ENCODE measurements at places on chromosomes 13 and 19.
A peak's percentile ranks its signal among the peaks of the same experiment; 100 is the strongest.

DNA sequence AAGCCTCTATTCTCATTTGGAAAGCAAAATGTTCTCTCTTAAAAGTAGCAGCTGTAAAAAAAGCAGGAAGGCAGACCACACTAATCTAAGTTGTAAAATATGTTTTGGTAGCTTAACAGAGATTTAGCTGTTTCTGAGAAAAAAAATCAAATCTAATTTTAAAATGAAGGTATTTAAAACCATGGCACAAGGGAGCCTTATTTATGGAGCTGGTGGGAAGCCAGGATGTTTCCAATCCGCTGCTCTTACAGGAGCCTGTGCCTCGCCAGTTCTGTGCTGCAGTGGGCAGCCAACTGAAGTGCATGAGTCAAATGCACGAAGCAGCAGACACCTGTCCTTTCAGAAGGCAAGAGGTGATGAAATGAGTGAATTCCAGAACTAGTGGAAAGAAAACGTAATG is 28.2 kb downstream of the GPC6 start:
- no peaks in the 10 kb centered on the region for H3K4me1 ChIP-seq
- H3K4me3 ChIP-seq, result no peak overlapping the region
- no peak for DNase-seq
- no peak overlapping the region for H3K27ac ChIP-seq

GRCh38 chr13:113155201-113155600 is 3.2 kb upstream of the PROZ start:
- peak; percentile 70 for DNase-seq
- H3K27me3 ChIP-seq, result no peaks in the 10 kb centered on the region
- peaks cover 24% of the 10 kb centered on the region for H3K4me1 ChIP-seq
- no peak overlapping the region for H3K4me3 ChIP-seq
- H3K27ac ChIP-seq, result peak overlapping the region; percentile 59

- H3K36me3 ChIP-seq, result no peaks in the 10 kb centered on the region
- no peak overlapping the region for H3K4me3 ChIP-seq
- no peak overlapping the region for H3K27ac ChIP-seq
These were observed 218.3 kb downstream of the DCT start for GRCh38 chr13:94261163-94261562.

DNA sequence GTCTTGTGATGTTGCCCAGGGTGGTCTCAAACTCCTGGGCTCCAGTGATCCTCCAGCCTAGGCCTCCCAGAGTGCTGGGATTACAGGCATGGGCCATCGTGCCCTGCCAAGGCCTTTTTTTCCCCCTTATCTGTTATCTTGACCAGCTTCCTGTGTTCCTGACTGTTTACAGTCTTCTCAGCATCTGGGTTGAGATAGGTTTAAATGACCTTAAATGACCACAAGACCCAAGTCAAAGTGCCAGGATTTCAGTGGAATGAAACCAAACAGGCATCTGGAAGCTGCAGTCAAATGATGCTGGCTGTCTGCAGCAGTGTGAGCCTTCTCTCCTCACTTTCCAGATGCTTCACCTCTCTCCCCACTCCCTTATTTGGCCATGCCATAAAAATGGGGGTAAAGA is 114.2 kb upstream of the CLDN10 start:
- H3K36me3 ChIP-seq, result no peaks in the 10 kb centered on the region
- H3K4me3 ChIP-seq, result no peak overlapping the region
- no peak overlapping the region for H3K27ac ChIP-seq
- no peaks in the 10 kb centered on the region for H3K4me1 ChIP-seq
- H3K27me3 ChIP-seq, result no peaks in the 10 kb centered on the region

- H3K36me3 ChIP-seq, result no peaks in the 10 kb centered on the region
- DNase-seq, result no peak
- H3K27ac ChIP-seq, result no peak overlapping the region
- H3K27me3 ChIP-seq, result no peaks in the 10 kb centered on the region
These were observed 4.8 kb downstream of the ABCC4 start for GRCh38 chr13:95296326-95296925.

- H3K36me3 ChIP-seq, result no peaks in the 10 kb centered on the region
- H3K27me3 ChIP-seq, result no peaks in the 10 kb centered on the region
- DNase-seq, result no peak
- H3K4me3 ChIP-seq, result no peak overlapping the region
- no peak overlapping the region for H3K27ac ChIP-seq
These were observed 26.8 kb downstream of the UBXN6 start for GRCh38 chr19:4430760-4431159.

DNA sequence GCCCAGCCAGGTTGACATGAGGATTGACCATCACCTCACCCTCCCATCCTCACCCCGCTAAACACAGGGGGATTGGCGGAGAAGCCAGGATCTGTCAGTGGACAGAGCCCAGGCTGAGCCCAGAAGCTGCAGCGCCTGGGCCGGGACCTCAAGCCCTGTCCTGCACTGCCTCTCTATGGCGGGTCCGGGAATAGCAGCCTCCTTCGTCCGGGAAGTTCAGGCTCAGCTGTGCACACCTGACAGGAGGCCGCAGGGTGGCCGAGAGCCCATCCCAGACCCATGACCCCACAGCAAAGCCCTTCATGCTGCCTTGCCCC is 67.8 kb downstream of the SPACA7 start:
- H3K4me3 ChIP-seq, result no peak overlapping the region
- H3K27ac ChIP-seq, result no peak overlapping the region
- no peaks in the 10 kb centered on the region for H3K36me3 ChIP-seq
- H3K27me3 ChIP-seq, result no peaks in the 10 kb centered on the region

DNA sequence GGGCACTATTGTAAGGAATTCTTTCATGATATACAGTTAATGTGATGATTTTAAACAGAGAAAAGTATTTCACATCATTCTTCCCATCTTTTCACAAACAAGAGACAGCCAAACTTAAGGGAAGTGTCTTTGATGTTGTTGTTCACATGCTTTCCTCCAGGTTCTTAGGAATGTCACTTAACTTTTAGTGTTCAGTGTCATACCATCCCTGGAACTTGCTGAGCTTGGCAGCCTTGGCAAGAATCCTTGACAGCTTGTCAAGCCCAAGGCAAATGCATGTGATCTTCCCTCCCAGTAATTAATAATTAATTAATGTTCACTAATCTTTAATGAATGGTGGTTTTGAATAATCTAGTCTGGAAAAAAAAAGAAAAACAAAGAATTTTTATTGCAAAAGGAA is 727.9 kb upstream of the PRR20A start:
- no peaks in the 10 kb centered on the region for H3K27me3 ChIP-seq
- no peaks in the 10 kb centered on the region for H3K4me1 ChIP-seq
- no peaks in the 10 kb centered on the region for H3K36me3 ChIP-seq
- H3K4me3 ChIP-seq, result no peak overlapping the region
- no peak overlapping the region for H3K27ac ChIP-seq
- DNase-seq, result no peak

DNA sequence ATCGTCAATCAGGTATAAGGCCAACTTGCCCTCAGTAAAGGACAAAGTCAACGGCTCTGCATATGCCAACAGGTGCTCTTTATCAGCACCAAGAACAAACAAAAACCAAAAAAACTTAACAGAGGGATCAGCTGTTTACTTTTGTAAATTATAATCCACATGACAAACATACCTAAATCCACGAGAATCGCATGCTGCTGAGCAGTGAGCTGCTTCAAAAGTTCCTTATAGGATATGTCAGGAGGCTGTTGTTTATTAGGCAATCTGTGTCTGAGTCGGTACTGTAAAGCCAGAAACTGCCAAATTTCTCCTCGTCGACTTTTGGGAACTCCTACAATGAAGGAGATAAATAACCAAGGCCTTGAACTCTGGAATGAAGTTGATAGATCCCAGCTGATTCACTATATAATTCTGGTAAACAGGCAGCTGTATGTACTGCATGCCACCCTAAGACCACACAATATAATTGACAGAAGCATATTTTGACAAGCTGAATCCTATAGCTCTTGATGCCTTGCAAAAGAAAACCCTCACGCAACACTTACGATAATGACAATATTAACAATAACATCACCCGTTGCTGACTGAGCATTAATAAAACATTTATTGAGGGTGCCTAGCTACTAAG is 179.8 kb downstream of the TBC1D4 start:
- no peaks in the 10 kb centered on the region for H3K4me1 ChIP-seq
- H3K27me3 ChIP-seq, result no peaks in the 10 kb centered on the region
- H3K27ac ChIP-seq, result no peak overlapping the region
- peaks cover 6% of the 10 kb centered on the region for H3K36me3 ChIP-seq
- H3K4me3 ChIP-seq, result no peak overlapping the region

DNA sequence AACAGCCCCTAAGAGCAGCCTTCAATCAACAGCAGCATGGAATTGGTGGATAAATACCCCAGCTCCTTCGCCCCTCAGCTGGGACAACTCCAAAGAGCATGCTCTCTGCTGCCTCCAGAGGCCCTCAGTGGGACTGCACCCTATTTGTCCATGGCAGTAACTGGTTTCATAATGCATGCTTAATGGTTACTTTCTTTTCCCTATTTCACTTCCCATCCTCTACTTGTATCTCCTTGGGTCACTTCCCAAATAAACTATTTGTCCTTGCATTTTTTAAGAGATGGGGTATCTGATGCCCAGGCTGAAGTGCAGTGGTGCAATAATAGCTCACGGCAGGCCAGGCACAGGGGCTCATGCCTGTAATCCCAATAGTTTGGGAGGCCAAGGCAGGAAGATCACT is 13.5 kb upstream of the TPM4 start:
- H3K4me3 ChIP-seq, result no peak overlapping the region
- no peaks in the 10 kb centered on the region for H3K27me3 ChIP-seq
- peaks cover 30% of the 10 kb centered on the region for H3K4me1 ChIP-seq
- no peaks in the 10 kb centered on the region for H3K36me3 ChIP-seq

DNA sequence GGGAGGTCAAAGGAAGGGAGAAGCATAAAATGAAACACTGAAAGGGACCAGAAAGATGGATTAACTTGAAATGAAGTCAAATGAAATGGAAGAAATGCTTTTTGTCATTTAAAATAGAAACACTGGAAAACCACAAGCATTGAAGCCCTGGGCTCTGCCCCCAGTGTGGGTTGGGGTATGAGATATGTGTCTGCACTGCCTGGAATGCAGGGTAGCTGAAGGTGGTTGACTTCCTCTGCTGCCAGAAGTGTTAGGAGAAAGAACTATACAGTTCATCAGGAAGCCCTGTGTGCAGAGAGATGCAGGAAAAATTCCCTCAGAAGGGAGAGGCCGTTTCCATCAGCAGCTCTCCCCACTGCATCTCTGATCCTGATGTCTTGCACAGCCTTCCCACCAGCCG is 69.2 kb downstream of the DHRS12 start:
- no peaks in the 10 kb centered on the region for H3K27me3 ChIP-seq
- H3K4me3 ChIP-seq, result no peak overlapping the region
- DNase-seq, result no peak
- no peaks in the 10 kb centered on the region for H3K36me3 ChIP-seq

DNA sequence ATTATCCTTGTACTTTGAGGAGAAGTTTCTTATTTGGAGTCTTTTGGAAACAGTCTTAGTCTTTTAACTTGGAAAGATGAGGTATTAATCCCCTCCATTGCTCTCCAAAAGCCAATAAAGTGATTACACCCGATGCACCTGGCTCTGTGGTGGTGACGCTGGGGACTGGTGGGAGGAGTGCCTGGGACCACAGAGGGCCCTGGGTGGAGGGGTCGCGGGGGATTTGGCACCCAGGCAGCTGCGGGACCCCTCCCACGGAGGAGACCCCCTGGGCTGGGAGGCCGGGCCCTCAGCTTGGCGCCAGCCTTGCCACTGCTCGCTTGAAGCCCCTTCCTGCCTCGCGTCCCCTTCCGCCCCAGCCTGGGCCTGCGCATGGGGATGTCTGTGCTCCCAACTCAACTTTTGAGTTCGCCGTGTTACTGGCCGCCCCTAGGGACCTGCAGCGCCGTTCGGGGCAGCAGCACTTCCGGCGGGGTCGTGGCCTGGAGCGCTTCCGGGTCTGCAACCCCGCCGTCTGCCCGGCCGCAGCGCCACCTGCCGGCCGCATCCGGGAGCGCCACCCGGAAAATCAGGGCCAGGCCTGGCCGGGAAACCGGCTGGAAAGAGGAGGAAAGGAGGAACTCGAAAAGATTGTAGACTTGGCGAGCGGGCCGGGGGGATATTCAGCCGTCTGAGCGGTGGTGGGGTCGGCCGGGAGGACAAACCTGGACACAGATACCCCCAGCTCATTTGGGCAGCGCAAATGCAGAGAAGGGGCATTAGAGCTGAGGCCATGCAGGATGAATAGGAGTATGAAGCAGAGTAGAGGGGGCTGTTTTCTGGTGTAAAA is 8.4 kb downstream of the PEAK3 start:
- peaks cover 59% of the 10 kb centered on the region for H3K4me1 ChIP-seq
- peak overlapping the region; percentile 99 for H3K27ac ChIP-seq
- H3K27me3 ChIP-seq, result no peaks in the 10 kb centered on the region
- peak overlapping the region; percentile 37 for H3K4me3 ChIP-seq
- peaks cover 22% of the 10 kb centered on the region for H3K36me3 ChIP-seq
- DNase-seq, result no peak

GRCh38 chr13:30959678-30960077 is 27.2 kb downstream of the TEX26 start:
- H3K4me1 ChIP-seq, result no peaks in the 10 kb centered on the region
- no peak for DNase-seq
- no peaks in the 10 kb centered on the region for H3K27me3 ChIP-seq

DNA sequence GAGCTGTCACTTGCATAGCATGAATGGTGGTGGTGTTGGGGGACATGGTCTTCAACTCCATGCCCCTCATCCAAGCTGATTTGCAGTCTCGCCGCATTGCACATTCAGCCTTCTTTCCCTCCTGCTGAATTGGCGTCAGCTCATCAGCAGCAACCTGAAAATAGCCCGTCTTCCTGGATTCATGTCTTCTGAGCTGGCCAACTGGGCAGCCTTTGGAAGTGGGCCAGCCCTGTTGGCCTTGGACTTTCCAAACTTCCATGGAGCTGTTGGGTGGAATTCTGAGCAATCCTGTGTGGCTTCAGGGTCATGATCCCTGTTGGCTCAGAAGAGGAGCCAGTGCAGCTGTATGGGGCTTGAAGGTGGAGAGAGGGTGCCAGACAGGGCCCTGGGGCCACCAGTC is 68.8 kb downstream of the ZNF536 start:
- no peaks in the 10 kb centered on the region for H3K27me3 ChIP-seq
- H3K36me3 ChIP-seq, result no peaks in the 10 kb centered on the region
- H3K27ac ChIP-seq, result no peak overlapping the region
- H3K4me1 ChIP-seq, result no peaks in the 10 kb centered on the region
- DNase-seq, result no peak

DNA sequence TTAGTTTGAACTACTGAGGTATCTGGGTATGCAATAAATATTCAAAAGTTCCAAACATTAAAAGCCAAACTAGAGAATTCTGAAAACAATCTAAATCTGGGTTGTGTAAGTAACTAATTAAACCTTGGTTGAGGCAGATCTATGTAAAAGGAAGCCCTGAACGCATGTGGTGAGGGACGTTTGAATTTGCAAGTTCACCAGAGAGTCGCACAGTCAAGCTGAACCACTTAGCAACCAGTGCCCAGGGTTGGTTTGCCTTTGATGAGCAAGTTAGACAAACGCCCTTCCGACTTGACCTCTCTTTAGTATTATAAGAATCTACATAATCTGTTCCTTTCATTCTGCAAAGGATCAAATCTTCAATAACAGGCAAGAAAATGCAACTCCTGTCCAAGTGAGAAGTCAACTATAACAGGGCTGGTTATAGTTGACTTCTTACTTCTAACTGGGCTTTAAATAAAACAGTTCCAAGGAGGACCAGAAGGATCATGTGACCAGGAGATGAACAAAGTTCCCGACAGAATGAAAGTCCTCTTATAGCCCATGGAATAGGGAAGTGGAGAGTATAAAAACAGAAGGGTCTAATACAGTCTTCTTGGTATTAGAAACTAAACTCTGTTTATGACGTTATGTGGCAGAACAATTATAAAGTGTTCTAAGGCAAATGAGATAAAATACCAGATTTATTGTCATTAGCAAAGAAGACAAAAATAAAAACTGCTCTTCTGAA is 40.6 kb downstream of the PHF11 start:
- DNase-seq, result no peak
- H3K27me3 ChIP-seq, result no peaks in the 10 kb centered on the region
- H3K4me3 ChIP-seq, result no peak overlapping the region
- H3K36me3 ChIP-seq, result no peaks in the 10 kb centered on the region
